ENCODE measurements at places on chromosomes 1 and 21. TPM values are rescaled to one million over a fixed set of nuclear protein-coding genes. Genes with fewer than 3 reads are reported as not detected.
A peak's percentile ranks its signal among the peaks of the same experiment; 100 is the strongest.

ZYG11A gene
- 0.22 TPM for total RNA-seq

FAM110D gene
- 0.57 TPM for total RNA-seq

CLCA4 gene
- total RNA-seq = 426 TPM

CYP4A22 gene
- not detected for total RNA-seq

OR14I1 gene
- not detected for total RNA-seq

- DNase-seq = no peak
Observed at GRCh38 chr1:228280961-228281591, 73.2 kb downstream of the OBSCN start.

DNA sequence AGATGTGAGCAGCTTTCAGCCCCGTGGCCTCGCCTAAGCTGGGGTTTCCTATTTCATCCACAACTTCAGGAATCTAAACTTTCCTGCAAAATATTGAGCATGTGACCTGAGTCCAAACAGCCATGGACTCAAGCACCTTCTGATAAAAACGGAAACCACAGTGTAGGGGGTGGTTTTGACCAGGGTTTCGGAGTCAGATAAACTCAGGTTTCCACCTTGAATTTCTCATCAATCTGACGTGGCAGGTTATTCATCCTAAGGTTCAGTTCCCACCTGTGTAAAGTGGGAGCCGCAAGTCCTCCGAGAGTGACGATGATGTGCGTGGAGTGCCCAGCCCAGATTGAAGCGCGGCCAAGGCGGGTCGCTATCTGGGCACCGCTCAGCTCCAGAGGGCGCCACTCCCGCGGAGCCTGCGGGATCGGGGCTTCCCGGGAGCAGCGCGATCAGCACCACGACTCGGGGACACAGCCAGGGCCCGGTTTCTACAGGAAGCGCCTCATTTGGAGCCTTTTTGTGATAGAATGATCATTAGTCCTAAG, 871 bp upstream of the ETS2 start:
- DNase-seq = peak; percentile 87

Data from colonic mucosa (tissue), 4 donors.